Myocyte (in vitro differentiated cells): ENCODE measurements at places on chromosomes 16 and 17.

DNA sequence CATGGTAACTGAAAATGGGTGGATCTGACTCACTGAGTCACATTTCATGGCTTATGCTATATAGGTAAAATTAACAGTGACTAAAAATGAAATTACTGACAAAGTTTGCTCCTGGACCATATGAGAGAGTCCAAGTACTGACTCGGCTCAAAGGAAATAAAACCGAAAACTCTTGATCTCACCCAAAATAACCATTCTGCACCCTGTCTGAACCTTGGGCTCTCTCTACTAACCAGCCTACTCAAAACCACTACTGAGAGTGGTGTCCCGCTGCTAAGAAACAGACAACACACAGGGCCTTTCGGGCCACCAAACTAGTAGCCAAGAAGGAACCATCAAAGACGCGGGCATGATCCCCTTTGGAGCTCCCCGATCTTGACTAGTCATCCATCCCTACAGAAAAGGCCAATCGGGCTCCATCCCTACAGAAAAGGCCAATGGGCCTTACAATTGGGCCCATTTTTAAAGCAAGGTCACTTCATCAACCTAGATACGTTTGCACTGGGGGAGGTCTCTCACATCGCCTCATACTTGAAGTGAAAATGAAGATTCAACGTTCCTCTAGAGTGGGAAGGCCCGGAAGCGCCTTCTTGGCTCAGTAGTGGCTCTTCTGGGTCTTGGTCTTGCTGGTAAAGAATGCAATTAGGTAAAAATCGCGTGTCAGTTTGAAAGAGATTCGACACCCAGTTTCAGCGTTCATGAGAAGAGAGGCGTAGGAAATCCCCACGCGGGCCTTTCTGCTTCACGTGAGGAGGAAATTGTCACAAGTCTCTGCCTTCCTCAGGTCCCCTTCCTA is 720 bp upstream of the ZPBP2 start:
- DNase-seq, result no peak

DNA sequence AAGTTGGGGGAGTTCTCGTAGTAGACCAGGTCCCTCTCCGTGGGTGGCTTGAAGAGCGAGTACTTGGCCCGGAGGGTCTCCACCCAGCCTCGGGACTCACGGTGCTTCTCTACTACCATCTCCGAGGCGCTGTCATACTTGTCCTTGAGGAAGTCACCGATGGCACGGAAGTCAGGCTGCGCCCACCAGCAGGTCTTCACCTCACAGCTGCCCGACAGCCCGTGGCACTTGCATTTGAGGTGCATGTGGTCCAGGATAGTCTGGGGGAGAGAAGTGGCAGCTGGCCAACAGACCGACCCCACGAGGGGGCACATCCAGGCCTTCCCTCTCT is 50.0 kb downstream of the WNT3 start:
- no peak for DNase-seq

GRCh38 chr16:14608604-14609003 is 21.5 kb downstream of the PARN start:
- no peak for DNase-seq

DNA sequence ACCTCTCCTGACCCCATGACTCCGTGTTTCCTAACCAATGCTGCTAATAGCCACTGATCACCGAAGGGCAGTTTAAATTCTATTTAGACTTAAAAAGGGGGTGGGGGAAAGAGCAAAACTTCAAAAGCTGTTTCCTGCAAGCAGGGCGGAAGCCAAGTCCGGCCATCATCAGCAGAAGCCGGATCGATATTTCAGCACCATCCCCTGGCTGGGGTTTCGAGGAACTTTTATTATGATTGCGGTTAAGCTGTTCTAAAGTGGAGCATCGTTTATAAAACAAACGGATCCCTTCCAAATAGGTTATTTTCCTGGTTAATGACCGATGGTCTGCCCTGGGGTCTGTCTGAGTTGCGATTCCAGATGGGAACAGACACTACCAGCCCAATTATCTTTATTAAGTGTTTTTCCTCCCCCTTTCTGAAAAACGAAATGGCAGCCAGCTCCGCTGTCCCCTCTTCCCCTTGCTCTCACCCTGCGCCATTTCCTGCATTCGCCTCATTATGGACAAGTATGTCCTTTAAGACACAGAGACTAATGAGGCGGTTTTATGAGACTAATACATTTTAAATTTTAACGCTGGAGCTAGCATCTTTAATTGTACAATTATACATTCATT is 76.1 kb upstream of the IRX3 start:
- DNase-seq, result no peak

DNA sequence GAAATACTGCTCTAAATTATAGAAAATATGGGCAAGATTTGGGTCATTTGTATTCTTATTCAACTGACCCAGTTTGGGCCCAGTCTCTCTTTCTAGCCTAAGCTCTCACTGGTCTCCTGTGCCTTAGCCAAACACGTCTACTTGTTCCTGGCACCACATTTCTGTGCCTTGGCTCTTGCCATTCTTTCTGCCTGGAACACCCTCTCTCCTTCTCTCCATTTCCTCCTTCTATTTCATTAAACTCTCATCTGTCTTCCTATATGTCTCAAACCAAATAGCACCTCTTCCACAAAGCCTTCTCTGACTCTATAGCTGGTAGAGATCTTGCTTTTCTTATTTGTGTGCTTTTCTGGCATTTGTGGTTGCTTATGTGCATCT is 37.7 kb upstream of the NUFIP2 start:
- DNase-seq, result no peak

GRCh38 chr16:720447-720989 is 428 bp upstream of the ANTKMT start:
- peak; percentile 87 for DNase-seq

DNA sequence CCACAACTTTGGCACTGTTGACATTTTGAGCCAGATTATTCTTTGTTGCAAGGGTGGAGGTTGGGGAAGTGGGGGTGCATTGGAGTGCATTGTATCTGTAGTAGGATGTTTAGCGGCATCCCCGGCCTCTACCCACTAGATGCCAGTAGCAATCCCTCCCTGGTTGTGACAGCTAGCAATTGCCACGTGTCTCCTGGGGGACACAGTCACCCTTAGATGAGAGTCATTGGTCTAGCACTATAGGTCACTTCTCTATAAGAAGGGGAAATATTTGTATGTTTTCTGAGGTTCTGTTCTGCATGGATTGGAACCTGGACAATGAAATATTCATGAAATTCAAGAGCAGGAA is 32.4 kb downstream of the MSI2 start:
- peak; percentile 54 for DNase-seq

GRCh38 chr17:83036666-83037065 is 42.7 kb upstream of the METRNL start:
- no peak for DNase-seq

DNA sequence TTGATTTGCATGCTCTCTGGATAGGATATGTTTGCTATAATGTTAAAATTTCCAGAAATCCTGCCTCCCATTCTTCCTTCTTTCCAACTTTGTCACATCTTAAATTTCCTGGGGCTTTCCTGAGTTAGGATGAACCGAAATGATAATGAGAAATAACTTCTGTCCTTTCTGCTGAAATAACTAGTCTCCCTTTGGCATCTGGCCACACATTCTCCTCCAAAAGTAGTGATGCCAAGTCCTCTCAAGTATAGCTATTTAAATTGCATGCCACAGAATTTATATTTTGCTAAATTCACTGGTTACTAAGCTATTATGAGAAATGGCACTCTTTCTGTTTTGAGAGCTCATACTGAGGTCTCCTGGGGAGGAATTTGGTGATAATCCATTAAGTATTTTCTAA is 30.6 kb downstream of the FAM20A start:
- DNase-seq, result no peak

DNA sequence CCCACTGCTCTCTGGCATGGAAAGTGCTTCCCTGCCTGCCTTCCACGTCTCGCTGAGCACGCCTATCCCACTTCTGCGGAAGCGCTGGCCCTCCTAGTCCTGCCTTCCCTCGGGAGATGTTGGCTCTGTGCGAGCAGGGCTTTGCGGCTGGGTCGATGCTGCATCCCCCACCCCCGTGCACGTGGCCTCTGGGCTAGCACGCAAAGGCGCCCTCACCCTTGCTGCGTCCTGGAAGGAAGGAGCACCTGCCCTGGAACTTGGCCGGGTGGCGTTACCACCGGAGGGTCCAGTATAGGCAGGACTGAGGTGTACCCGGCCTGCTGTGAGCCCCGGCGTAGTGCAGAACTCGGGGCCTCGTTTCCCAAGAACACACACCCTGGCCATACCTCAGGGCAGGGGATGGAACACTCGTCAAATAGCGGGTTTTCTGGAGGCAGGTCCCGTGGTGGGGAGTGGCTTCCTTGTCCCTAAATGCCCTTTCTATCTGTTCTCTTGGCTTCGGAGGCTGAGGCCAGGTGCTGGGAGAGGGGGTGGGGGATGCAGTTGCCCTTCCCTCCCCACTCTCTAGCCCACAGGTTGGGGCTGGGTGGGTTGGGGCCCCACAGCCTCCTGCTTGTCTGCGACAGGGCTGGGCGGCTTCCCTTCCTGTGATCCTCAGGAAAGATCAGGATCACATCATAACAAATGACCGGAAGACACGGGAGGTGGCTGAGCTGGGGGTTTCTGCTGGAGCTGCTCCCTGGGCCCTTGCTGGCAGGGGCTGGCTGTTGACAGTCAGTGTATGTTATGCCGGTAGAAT is 17.4 kb downstream of the BAIAP2 start:
- no peak for DNase-seq

DNA sequence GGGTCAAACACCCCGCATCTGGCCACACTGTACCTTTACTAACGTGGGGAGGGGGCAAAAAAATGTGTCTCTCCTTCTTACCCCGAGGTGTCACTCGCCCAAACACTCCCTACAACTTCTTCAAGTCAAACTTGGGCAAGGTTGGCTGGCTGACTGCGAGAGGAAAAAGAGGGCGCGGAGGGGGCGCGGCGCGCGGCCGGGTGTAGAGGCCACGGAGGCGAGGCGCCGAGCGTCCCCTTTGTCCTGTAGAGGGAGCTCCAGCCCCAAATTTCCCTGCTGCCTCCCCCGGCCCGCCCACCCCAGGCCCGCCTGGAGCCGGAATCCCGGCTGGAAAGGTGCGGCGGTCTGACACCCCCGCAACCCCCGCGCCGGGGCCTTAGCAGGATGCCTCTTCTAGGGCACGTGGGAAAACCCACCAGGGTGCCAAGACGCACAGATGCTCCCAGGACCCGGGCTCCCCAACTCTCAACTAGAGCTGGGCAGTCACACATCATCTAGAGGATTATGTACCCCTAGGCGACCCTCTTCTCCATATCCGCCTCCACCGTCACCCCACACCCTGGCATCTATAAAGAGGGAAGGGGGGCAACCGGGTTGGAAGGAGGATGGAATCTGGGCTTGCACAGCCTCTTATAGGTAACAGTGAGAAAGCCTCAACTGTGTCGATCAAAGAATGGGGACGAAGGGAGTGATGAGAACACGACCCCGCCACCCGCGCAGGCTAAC is 4.2 kb downstream of the IRX3 start:
- DNase-seq, result peak; percentile 74

GRCh38 chr17:9645851-9646545 is 681 bp downstream of the USP43 start:
- no peak for DNase-seq

DNA sequence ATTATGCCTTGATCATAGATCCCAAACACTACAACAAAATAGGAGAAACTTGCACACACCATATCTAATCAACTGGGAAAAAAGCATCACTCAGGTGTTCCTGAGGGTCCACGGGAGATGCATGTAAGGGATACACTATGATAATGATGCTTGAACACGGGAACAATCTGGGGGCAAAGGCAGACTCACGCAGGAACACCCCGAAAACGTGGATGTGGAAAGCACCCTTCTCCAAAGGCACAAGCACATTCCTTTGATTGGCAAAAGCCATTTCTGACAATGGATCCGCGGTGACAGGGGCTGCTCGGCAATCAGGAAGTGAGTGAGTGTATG is 1.3 kb downstream of the ZNF652 start:
- DNase-seq, result peak; percentile 13

DNA sequence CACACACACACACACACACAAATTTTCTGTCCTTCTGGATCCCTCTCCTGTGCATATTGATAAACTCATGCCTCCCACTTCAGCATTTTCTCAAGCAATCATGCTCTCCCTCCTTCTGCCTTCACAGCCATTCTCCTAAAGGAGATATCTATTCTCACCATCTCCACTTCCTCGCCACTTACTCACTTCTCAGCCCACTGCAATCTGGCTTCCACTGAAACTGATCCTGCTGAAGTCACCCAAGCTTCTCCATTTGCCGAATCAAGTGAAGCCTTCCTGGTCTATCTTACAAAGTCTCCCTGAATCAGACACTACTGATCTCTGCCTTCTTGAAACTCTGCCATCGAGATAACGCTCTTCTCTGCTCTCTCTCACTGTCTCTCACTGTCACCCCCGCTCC is 54.0 kb upstream of the GNAO1 start:
- no peak for DNase-seq

DNA sequence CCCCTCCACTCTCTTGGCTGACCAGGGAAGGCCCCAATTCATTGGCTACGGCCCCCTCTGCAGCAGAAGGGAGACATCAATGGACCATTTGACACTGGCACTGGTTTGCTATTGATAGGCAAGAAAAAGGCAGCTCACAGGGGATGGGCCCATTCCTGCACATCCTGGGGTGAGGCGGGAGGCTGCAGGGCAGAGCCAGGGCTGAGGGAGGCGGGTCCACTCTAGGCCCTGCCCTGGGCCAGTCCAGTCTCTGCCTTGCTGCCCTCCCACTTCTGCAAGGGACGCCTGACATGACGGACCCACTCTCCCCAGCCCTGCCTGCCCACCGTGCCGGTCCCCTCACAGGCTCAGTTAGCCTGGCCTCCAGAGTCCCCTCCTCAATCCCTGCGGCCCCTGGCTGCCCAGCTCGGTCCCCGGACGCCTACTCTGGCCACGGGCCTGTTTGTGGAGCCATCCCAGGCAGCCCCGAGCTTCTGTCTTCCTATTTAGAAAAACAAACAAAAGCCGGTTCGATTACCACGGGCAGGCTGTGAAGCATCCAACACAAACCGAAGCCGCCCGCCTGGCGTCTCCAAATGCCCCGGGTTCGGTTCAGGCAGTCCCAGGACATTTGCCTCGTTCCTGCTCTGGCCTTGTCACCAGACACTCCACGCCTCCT is 160.7 kb downstream of the IRX5 start:
- DNase-seq, result no peak

GRCh38 chr17:29119265-29119664 is 60.9 kb downstream of the MYO18A start:
- peak; percentile 57 for DNase-seq

DNA sequence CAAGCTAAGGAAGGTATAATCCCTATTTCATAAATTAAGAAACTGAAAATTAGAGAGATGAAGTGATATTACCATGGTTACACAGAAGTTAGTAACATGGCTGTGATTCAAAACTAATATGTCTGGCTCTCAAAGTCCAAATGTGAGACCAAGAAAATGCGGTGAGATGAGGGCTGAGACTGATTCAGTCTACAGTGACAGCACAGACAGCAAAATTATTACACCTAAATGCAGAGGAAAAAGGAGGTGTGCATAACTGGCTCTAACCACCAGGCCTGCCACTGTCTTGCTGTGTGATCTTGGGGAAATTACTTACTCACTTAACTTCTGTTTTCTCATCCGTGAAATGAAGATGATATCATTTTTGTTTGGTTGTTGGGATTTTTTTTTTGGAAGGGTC is 270.0 kb upstream of the SOX9 start:
- DNase-seq, result no peak

- peak; percentile 56 for DNase-seq
Observed at GRCh38 chr17:50186661-50187393, 14.6 kb downstream of the COL1A1 start.
